ENCODE measurements at places on chromosomes 4 and X. TPM values are rescaled to one million over a fixed set of nuclear protein-coding genes. Genes with fewer than 3 reads are reported as not detected.

The KIF4A gene
- 5.8 TPM for total RNA-seq

The IL21 gene
- total RNA-seq: not detected

The RHOXF2B gene
- total RNA-seq: not detected

The TLR10 gene
- 0.59 TPM for total RNA-seq

The PWWP3B gene
- 5.7 TPM for total RNA-seq

The EDNRA gene
- 51.1 TPM for total RNA-seq
